ENCODE measurements at places on chromosomes 12 and 14.
A peak's percentile ranks its signal among the peaks of the same experiment; 100 is the strongest.

DNA sequence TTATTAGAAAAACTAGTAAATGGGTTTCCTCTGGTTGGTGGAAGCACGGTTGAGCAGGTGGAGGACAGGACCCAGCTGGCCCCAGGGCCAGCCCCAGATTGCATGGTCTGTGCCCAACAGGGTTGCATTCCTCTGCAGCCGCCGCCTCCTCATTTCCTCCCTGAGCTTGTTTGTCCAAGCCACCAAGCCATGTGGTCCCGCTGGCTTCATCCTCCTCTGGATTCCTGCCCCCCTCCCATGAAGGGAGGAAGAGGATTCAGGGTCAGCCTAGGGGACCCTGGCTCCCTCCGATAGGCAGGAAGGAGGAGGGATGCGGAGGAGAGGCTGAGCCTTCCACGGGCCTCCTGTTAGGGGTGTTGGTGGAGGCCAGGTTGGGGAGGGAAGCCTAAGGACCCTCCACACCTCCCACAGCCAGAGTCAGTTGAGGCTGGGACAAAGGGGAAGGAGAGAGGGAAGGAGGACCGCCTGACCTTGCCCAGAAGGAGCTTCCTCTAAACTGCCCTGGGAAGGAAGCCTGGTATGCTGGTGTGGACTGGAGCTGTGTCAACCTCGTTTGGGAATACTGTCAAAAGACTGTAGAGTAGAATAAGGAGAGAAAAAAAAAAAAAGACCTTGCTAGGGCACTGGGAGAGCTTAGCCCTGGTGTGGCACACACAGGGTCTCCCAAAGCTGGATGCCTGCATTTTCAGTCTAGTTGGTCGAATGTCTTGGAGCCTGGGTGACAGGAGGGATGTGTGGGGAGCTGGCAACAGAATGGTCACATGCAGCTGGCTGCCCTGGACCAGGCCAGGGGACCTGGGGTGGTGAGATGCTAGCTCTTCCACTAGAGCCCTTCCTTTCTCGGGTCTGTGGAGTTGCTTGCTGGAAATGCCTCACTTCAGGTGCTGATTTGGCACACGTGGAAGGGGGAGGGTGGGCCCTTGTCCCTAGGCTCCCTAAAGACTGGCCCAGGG is 42.4 kb downstream of the PLEKHG3 start:
- DNase-seq = no peak

GRCh38 chr12:50992819-50993218 is 33.4 kb downstream of the SLC11A2 start:
- DNase-seq = no peak

DNA sequence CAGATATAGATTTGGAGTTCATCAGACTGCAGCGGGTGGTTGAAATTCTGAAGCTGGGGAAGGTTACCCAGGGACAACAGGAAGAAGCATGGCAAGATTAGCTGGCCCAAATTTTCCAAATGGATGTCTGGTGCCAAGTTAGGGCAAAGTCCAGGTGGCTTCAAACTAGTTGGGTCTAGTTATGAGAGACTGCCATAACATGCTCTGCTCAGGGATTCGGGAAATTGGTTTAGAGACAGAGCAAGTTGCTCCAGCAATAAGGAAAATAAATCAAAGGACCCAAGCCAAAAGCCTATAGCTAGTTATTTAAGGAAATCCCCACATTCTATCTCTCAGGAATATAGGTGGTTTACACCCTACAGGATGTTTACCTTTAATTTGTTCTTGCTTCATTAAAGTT is 125.7 kb upstream of the BTG1 start:
- DNase-seq = no peak

DNA sequence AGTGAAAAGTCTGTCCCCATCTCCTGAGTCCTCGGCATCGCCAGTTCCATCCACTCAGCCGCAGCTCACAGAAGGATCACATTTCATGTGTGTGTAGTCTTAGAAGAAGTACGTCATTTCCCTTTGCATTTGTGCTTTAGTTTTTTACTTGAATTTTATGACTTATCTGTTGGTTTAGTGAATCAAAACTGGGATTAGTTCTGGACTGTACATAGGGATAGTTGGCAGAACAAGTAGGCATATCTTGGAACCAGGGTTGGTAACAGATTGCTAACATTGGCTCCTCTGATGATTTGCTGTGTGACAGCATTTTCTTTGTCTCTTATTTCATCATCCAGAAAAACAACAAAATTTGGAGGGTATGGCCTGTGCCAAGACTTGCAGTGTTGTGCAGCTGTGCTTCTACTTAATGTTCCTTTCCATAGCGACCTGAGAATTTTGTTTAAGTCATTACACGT is 69.6 kb upstream of the AEBP2 start:
- DNase-seq = peak; percentile 6

GRCh38 chr12:52920937-52921336 is 16.1 kb upstream of the KRT8 start:
- DNase-seq = no peak

GRCh38 chr14:32073537-32074189 is 3.4 kb upstream of the ARHGAP5 start:
- peak; percentile 61 for DNase-seq

DNA sequence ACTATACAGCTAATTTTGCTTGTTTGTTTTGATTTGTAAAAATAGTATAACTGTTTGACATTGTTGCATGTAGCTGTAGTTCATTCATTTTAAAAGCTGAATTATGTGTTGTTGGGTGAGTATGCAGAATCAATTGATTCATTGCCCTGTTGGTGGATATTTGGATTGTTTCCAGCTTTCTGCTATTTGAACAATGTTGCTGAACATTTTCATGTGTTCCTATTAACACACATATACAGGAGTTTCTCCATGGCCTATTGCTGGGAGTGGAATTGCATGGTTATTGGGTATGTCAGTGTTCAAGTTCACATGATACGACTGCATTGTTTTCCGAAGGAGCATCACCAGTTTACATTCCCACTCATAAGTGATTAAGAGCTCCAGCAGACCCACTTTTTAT is 75.3 kb downstream of the SRGAP1 start:
- DNase-seq = no peak

GRCh38 chr12:95608252-95609033 is 57.2 kb upstream of the USP44 start:
- DNase-seq = no peak

DNA sequence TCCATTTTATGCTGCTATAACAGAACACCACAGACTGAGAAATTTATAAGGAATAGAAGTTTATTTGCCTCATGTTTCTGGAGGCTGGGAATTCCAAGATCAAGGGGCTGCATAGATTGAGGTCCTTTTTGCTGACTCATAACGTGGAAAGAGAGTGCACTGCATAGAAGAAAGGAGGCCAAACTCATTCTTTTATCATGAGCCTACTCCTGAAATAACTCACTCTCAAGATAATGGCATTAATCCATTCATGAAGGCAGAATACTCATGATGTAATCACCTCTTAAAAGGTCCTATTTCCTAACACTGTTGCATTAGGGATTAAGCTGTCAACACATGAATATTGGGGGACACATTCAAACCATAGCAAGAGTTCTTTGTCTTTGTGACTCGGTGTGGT is 60.0 kb upstream of the FBXO33 start:
- DNase-seq = peak; percentile 27

GRCh38 chr12:14612898-14613445 is 45.3 kb upstream of the PLBD1 start:
- DNase-seq = no peak

- DNase-seq = no peak
Measured at GRCh38 chr12:117333331-117333881, 28.0 kb downstream of the NOS1 start.

GRCh38 chr12:57483466-57483865 is 3.8 kb upstream of the ARHGAP9 start:
- DNase-seq = no peak

DNA sequence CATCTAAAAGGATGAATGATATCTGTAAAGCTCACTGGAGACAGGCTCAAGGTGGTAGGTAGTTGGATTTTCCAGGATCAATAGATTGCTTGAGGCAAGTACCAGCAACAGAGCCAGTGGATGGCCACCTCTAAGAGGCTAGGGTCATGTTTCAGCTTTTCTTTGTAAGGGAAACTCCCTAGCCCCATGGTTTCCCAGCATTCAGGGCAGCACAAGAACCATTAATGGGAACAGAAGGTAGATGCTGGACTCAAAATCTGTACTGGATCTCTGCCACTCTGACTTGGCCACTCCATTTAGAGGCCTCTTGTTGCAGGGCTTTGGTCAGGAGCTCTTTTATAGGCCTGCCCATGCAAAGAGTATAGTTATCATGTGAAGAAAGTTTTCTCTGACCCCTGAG is 76.1 kb upstream of the DYRK2 start:
- no peak for DNase-seq

- DNase-seq = no peak
Measured at GRCh38 chr14:69235708-69236107, 24.2 kb upstream of the GALNT16 start.

GRCh38 chr14:51691176-51691575 is 39.5 kb downstream of the FRMD6 start:
- no peak for DNase-seq

- DNase-seq = peak; percentile 22
Measured at GRCh38 chr12:14845350-14845750, 2.0 kb upstream of the ART4 start.

- DNase-seq = no peak
Measured at GRCh38 chr12:105850103-105850968, 288.4 kb downstream of the NUAK1 start.

DNA sequence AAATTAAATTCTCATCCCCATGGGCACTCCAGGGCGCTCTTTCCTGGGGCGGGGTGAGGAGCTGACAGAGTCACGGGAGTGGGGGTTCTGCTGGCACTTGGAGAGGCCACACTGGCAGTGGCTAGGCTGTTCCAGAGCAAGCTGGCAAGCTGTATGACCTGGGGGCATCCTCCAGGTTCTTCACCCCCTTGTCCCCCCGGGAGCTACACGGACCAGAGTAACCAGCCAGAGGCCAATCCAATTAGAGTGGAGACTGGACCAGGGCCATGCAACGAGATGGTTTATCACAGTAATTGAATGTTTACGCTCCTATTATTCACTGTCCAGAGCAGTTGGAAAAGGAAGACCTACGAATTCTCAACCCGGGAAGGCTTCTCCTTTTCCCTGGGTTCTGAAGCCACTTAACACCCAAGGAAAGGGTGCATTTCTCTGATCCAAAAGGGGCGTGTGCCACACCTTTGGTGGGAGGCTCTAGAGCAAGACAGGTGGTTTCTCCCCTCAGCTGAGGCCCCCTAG is 43.8 kb upstream of the PNMA1 start:
- no peak for DNase-seq

DNA sequence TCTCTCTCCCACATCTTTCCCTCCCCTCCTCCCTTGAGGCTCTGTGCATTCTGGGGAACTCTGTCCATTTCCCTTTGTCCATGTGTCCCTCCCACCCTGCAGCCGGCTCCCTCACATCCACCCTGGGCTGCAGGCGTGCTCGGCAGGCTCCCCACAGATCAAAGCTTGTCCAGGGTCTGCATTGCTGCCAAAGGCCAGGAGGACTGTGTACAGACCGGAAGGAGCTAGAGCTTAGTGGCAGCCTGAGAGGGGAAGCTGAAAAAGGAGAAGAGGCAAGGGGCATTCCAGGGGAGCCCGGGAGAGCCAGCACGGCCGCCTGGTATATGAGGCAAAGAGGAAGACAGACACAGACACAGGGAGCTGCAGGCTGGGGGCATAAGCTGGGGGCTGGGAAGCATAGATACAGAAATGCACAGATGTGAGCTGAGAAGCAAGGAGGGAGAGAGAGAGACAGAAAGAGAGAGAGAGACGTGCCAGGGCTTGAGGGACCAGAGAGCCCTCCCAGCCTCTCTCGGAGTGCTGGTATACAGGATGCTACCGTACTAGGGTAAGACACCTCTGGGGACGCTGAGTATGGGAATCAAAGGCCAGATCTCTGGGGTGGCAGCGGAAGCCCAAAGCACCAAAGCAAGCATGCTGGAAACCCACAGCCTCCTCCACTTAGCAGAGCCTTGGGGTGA is 3.3 kb downstream of the CD4 start:
- no peak for DNase-seq

DNA sequence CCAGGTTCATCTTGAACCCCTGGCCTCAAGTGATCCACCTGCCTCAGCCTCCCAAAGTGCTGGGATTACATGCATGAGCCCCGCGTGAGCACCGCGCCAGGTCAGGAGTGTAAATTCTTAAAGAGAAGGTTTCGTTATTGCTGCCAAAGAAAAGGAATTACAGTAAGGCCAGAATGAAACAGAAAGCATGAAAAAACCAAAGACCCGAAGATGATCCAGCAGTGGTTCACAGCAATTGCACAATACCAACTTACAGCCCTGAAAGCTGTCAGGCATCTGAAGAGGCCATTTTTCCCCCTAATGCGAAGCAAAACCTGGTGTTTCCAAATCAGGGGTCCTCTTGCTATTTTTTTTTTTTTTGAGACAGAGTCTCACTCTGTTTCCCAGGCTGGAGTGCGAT is 10.3 kb downstream of the RBM23 start:
- DNase-seq = no peak

GRCh38 chr14:32332415-32333316 is 3.6 kb downstream of the AKAP6 start:
- no peak for DNase-seq

DNA sequence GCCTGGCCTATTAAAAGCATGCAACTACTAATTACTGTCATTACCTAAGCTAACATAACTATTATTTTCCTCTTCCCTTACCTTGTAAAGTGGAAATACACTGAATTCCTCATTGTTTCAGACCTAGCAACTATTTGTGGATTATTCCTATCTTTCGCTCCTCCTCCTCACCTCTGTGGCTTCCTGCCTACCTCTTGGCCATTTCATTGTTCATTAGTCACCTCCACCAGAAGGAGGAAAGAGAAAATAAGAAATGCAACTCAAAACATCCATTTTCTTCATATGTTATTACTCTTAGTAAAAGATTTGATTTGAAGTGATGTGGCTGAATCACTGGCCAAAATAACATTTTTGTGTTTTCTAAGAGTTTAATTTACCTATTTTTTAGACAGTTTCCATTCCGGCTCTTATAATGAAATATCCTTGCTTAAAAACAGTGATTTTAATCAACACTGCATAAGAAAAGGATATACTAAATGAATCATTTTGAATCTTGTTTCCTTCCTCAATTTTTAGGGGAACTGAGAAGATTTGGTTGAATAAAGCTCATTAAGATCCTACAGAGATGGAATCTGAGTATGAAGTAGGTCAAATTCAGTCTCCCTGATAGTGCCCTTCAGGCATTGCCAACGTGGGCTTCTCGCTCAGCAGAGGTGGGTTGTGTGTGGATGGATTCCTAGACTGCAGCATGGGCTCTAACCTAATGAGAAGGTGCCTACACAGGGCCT is 27.6 kb upstream of the ARHGAP5 start:
- DNase-seq = no peak

GRCh38 chr14:77897374-77897773 is 97.5 kb downstream of the ADCK1 start:
- no peak for DNase-seq

DNA sequence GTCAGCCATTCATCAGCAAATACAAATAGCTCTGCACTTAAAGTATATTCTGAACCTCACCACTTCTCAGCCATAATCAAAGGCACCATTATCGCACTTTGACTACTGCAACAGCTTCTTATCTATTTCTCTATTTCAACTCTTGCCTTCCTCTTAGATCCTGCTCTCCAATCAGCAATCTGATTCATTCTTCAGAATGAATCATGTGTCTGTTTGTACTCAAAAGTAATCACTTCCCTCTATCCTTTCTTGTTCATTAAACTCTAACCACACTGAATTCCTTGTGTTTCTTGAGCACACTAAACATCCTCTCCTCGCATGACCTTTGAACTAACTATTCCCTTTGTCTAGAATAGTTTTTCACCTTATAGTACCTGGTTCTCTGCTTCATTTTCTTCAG is 12.8 kb upstream of the OR4E1 start:
- no peak for DNase-seq

- no peak for DNase-seq
Measured at GRCh38 chr12:53744751-53745150, 7.0 kb downstream of the CISTR start.

- no peak for DNase-seq
Measured at GRCh38 chr14:90442388-90442787, 45.6 kb downstream of the CALM1 start.

GRCh38 chr12:28698553-28698952 is 450.5 kb upstream of the FAR2 start:
- no peak for DNase-seq
